Stimulated activated CD4-positive, alpha-beta T cell treated with anti-CD3 and anti-CD28 coated beads, Interleukin-12 subunit alpha, Interleukin-12 subunit beta, amount 100 ng/mL, for 48 hours (primary cell): ENCODE measurements at places on chromosomes 2 and 18.

DNA sequence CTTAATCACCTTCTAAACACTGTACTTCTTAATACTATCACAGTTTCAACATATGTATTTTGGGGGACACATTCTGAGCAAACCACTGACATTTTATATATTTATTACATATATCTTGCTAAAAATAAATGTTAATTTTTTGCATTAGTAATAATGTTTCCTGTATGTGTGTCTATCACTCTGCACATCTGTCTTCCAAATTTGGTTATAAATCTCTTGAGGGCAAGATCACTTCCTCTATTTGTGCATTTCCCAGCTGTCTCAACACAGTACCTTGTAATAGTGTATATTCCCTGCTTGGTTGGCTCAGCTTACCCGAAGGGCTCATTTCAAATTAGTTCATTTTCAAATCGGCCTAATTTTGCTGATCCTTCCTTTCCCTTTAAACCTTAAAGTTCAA lies 617.1 kb upstream of the GYPC start:
- DNase-seq: no peak

DNA sequence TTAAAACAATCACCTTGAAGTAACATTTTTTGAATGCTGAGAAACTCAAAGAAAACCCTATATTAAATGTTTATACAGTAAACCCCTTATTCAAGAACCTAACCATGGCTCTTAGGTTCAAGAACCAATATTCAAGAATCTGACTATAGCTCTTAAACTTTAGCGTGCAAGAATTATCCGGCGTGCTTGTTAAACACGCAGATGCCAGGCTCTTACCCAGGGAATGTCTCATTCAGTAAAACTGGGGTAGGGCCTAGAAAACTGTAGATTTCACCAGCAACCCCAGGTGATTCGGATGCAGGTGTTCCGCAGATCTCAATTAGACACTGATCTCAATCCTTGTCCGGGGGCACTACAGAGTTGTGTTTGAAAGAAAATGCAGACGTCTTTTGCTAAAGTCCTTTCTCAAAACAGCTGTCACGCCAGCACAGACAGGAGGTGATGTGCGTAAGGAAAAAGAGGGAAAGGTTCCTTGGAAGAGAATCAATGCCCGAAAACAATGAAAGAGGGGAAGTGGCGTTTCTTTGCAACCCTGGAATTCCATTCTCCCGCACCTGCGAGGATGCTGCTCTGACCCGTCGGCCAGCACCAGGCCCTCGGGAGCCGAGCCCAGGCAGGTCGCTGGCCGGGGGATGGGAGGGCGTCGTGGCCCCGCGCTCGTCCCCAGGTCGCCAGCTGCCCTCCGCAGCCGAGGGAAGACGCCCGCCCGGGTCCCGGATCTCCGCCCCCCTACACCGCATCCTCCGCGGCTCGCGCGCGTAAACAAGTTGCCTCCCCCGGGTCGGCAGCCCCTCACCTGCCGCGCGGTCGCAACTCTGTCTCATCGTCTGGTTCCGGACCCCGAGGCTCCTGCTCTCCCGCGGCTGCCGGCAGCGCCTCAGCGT lies 851 bp downstream of the EIF2AK3 start:
- DNase-seq: peak; percentile 14

DNA sequence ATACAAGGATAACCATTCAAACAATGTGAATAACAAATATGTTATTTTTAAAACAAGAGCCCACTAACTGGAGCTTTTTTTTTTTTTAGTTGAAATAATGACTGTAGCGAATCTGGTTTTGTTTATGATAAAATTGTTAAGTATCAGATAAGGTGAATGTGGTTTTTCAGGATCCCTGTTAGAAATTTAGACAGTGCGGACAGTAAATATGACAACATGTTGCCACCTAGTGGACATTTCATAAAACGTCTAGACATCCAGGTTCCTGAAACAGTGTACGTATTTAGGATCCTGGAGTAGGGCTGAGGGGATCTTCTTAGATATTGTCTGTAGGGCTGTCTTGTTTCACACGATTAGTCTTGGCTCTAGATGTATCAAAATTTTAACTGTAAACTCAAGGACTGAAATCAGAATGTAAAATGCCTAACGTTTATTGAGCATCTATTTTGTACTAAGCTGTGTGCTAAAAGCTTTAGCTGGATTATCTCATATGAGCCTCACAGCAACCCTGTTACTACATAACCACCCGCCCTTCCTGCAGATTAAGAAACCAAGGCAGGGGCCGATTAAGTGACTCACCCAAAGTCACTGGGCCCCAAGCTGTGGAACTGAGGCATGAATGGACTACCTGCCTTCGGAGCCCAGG lies 23.9 kb upstream of the CCDC68 start:
- DNase-seq: no peak

- no peak for DNase-seq
Measured at GRCh38 chr2:86557836-86558235, 5.4 kb downstream of the CHMP3 start.

GRCh38 chr18:11654736-11655605 lies 34.1 kb upstream of the GNAL start:
- DNase-seq: peak; percentile 36

GRCh38 chr2:20091305-20091991 lies 40.0 kb upstream of the LAPTM4A start:
- DNase-seq: no peak

- DNase-seq: no peak
Measured at GRCh38 chr2:71423817-71424420, 29.4 kb upstream of the DYSF start.

DNA sequence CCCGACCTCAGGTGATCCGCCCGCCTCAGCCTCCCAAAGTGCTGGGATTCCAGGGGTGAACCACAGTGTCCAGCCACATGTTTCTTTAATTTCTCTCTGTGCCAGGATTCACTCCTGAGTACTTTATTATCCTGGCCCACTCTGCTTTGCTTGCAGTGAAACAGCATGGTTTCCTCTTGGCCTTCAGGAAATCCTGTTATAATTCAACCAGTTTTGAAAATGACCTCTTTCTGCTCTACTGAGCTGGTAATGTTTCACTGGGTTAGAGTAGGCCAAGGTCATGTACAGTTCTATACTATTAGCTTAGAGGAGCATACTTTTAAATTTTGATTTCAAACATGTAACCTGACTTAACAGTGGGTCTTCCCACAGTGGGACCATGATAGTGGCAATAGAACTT lies 90.6 kb upstream of the PELI1 start:
- no peak for DNase-seq

DNA sequence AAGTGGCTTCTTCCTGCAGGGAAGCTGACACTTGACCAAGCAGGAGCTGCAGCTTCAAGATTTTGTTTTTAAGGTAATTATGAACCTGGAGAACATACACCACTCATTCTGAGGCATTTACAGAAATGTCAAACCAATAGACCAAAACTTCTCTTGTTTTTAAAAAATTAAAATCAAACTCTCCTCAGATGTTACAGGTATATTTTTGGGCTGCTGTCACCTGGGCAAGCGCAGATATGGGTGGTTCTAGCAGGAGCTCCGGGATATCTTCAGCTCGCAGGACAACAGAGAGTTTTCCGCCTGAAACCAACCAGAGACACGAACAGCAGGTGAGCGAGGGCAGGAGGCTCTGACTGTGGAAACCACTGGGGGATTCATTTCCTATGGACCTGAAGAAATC lies 4.1 kb downstream of the LCT start:
- no peak for DNase-seq

GRCh38 chr2:59684116-59684770 lies 869.2 kb downstream of the BCL11A start:
- DNase-seq: no peak

GRCh38 chr2:224716201-224716600 lies at the start of gene CCDC195:
Gene CCDC195, minus strand, starts transcription at chr2:224716365. Its CDS starts 0 bp downstream, at chr2:224716365.
- DNase-seq: no peak

DNA sequence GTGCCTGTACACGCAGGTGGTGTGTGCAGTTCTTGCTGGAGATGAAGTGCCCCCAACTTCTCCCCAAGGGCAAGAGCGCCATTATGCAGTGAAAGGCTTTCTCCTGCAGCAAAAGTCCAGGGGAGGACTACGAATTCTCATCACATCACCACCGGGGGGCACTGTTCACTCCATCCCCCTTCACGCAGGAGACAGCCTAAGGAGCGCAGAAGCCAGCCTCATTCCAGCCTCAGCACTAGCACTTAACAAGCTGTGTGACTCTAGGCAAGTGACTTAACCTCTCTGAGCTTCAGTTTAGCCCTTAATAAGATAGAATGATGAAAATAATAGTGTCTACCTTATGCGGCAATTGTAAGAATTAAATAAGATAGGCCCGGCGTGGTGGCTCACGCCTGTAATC lies 32.3 kb downstream of the DNMT3A start:
- peak; percentile 42 for DNase-seq

DNA sequence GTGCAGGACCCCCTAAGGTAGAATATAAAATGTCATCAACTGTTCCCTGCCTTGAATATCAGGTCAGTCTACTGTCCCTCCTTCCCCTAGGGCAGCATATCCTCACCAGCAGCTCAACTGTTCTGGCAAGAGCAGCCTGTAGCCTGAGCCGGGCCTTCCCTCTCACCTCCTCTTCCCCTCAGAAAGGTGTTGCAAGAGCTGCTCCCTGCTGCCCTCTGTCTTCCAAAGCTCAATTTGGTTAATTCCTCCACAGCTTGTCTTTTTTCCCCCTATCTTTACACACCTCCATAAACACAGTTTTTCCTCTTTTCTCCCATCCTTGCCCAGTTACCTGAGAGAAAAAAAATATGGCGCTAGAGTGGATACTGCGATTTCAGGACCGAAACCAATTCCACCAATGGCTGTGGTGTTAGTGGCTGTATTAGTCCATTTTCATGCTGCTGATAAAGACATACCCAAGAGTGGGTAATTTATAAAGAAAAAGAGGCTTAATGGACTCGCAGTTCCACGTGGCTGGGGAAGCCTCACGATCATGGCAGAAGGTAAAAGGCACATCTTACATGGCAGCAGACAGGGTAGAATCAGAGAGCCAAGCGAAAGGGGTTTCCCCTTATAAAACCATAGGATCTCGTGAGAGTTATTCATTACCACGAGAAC lies 184.7 kb downstream of the MREG start:
- peak; percentile 27 for DNase-seq

- DNase-seq: no peak
Measured at GRCh38 chr18:49368876-49369440, 91.5 kb downstream of the DYM start.
